ENCODE measurements at places on chromosomes 4 and X. TPM values are rescaled to one million over a fixed set of nuclear protein-coding genes. Genes with fewer than 3 reads are reported as not detected.

DNA sequence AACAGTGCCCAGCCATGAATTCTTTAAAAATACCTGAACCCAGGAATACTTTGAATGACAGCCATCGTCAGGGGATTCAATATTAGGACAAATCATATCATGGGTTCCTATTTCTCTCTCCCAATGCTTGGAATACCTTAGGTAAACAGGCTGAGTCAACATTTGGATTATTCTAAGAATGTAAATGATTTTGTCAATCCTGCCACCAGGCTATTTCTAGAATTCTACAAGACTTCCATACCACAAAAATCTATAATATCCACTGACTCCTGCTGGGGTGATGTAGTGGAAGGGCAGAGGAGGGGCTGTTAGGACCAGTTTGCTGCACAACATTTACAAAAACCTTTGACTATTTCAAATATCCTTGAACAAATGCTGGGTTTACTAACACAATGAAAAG, 65.2 kb downstream of the IGFBP7 start:
- H3K27me3 ChIP-seq, result no peaks in the 10 kb centered on the region
- DNase-seq, result no peak
- peak overlapping the region; percentile 73 for H3K27ac ChIP-seq
- no peak overlapping the region for H3K4me3 ChIP-seq
- peaks cover 10% of the 10 kb centered on the region for H3K4me1 ChIP-seq

GRCh38 chr4:139670775-139671174, 5.2 kb downstream of the MGST2 start:
- no peak overlapping the region for H3K4me3 ChIP-seq
- no peaks in the 10 kb centered on the region for H3K4me1 ChIP-seq
- H3K36me3 ChIP-seq, result no peaks in the 10 kb centered on the region
- H3K27ac ChIP-seq, result no peak overlapping the region

The USP27X gene
- total RNA-seq, result 1.3 TPM

The PRKG2 gene
- not detected for total RNA-seq

DNA sequence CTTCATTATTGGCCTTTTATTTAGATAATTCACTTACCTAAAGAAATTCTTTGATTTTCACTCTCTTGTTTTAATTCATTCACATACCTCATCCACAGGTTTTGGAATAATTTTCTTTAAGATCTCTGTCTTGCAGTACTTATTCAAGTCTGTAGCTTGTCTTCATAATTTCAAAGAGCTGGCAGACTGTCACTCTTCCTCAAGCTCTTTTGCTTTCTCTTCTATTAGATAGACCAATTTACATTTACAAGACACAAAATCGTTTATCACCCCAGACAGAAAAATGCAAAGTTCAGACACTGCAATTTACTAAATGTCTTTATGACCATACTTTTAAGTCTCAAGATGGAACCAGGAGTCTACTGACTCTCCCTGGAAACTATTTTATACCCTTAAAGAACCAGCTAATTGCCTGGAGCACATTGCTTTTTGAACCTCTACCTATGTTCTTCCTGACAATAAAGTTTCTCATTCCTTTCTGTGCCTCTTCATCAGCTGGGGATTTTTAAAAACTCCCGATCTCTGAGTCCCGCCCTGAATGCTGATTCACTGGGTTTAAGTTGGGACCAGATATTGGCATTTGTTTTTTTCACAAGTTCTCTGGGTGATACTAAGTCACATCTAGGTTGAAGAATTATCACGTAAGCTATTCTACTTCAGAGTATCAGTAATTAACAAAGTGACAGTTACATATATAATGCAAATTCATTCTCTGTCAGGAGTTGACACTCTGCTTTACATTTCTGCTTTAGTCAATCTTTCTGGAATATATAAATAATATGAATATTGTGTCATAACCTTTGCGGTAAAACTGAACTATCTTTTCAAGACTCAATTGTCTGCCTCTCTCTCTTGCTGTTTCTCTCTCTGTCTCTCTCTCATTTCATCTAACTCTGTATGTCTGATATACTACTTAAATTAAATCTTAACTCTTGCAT, 196.4 kb downstream of the PCDH7 start:
- no peak overlapping the region for H3K4me3 ChIP-seq
- no peaks in the 10 kb centered on the region for H3K27me3 ChIP-seq
- H3K4me1 ChIP-seq, result no peaks in the 10 kb centered on the region
- H3K27ac ChIP-seq, result no peak overlapping the region

The PIR gene
- total RNA-seq, result 2.9 TPM

- H3K27ac ChIP-seq, result no peak overlapping the region
- DNase-seq, result no peak
- H3K36me3 ChIP-seq, result no peaks in the 10 kb centered on the region
- H3K27me3 ChIP-seq, result no peaks in the 10 kb centered on the region
- H3K4me1 ChIP-seq, result peaks cover 8% of the 10 kb centered on the region
Observed at GRCh38 chr4:6730603-6731317, 14.8 kb downstream of the BLOC1S4 start.

- H3K4me1 ChIP-seq, result no peaks in the 10 kb centered on the region
- H3K4me3 ChIP-seq, result no peak overlapping the region
- no peak overlapping the region for H3K27ac ChIP-seq
- no peak for DNase-seq
Observed at GRCh38 chr4:6425336-6425735, 47.1 kb downstream of the PPP2R2C start.

DNA sequence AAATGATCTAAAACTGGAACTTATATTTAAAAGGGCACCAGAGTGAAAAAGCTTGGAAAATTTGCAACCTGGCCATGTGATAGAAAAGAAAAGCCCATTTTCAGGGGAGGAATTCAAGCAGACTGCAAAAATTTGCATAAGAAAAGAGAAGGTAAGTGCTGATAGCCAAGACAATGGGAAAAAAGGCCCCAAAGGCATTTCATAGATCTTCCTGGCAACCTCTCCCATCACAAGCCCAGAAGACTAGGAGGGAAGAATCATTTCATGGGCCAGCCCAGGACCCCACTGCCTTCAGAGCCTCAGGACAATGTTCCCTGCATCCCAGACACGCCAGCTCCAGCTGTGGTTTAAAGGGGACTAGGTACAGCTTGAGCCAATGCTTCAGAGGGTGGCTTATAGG, 887.3 kb upstream of the DIAPH2 start:
- no peaks in the 10 kb centered on the region for H3K36me3 ChIP-seq
- H3K27me3 ChIP-seq, result no peaks in the 10 kb centered on the region
- H3K4me1 ChIP-seq, result no peaks in the 10 kb centered on the region
- H3K27ac ChIP-seq, result no peak overlapping the region

DNA sequence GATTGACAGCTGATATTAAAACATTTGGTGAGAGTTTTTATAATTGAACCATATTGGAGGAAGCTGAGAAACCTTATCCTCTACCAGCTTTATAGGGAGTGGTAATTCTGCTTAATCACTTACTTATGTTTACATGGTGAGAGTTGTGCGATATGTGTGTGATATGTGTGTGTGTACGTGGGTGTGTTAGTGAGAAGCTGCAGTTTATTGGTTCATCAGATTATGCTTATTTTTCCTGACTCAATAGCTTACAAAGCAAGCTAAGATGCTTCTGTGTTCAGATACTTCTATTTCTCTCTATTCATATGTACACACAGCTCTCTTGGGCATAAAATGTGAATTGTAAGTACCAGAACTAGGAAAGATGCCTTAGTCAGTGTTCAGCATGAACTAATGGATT, 343.7 kb downstream of the GRIA2 start:
- DNase-seq, result no peak
- H3K27me3 ChIP-seq, result no peaks in the 10 kb centered on the region
- H3K36me3 ChIP-seq, result no peaks in the 10 kb centered on the region
- no peaks in the 10 kb centered on the region for H3K4me1 ChIP-seq
- no peak overlapping the region for H3K4me3 ChIP-seq
- no peak overlapping the region for H3K27ac ChIP-seq

The ARAP2 gene
- 10.5 TPM for total RNA-seq

Data from uterus (tissue), 4 donors.